NCI-H1092 (cell line): ENCODE measurements at places on chromosomes 11 and 22.

GRCh38 chr11:75505916-75506692, 19.6 kb downstream of the GDPD5 start:
- no peak for DNase-seq

DNA sequence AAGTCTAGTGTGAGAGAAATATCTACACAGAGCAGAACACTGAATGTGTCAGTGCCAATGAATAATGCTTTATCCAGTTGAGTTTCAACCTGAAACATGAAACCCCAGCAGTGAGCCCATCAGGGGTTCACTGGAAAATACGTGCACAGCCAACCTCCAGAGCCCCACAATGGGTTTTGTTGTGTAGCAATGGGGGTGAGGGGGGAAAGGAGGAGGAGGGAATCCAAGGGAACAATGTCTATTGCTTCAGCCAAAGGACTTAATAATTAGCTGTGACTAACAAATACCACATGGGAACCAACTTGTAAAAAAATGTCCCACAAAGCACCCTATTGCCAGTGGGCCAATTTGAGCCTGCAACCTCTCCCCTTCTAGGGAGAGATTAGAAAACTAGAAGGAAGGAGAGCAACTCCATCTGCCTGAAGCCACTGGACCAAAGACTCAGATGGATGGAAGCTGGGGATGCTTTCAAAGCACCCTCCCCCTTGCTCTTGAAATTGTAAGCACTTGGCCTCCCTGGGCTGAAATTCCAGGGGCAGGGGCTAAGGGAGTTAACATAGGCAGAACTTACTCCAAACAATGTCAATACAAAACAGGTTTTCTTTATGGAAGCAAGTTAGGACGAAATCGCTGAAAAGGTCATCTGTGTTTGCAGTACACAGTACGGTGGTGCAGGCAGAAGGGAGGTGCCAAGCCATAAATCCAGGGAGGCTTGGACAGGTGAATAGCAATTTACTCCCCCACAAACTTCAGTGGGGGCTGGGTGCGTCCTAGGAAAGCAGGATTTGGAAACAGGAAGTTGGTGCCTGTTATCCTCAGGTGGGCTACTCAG, 99.8 kb downstream of the ARL14EP start:
- no peak for DNase-seq

- no peak for DNase-seq
Observed at GRCh38 chr22:27409299-27409698, 392.3 kb downstream of the MN1 start.

DNA sequence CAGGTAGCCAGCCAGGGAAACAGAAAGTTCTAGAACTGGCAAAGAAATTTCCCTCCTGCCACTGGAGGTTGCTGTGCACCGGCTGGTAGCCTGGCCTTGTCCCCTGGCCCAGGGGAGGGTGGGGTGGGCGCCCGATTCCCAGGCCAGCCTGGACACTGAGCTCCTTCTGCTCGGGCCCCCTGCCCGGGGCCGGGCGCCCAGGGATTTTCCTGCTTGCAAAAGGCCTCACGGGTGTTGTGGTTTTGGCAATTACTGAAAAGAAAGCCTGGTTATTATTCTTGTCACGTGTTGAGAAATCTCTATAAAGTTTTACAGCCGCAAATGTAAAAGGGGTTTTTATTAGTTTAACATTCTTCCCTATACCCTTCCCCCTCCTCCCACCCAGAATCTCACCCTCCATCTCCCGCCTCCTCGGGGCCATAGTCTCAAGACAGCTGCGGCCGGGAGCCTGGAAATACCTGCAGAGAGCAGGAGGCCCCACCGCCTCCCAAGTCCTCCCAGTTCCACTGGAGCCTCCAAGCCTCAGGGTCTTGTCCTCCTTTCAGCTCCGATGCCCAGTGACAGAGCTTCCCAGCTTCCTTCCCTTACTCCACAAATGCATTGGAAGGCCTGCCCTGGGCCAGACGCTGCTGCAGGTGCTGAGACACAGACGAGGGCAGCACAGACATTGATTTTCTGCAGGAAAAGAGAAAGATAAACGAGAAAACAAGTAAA, 1515.6 kb downstream of the TBC1D22A start:
- DNase-seq = no peak

DNA sequence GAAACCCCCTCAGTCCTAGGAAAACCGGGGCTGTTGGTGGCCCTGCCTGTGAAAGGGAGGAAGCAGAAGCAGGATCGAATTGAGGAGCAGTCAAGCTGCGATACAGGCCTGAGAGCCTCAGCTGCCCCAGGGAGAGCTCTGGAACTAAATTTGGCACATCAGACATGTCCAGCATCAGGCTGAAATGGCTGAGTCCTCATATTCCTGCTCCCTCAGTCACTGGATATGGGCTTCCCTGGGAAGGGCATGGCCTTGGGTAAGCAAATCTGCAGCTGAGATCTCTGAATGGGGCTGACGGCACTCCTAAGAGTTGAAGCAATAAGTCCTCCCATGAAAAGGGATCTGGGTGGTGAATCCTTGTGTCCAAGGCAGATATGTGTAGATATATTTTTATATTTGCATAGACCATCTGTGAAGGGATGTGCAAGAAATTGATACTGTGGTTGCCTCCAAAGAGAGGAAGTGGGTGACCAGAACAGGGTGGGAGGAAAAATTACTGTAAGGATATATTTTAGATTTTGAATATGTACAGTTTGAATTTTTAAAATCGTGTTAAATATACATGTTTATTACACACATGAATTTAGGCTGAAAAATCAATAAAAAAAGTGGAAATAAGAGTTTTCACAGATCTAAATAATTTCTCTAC, 45.5 kb downstream of the APIP start:
- DNase-seq = no peak

- DNase-seq = peak; percentile 57
Observed at GRCh38 chr11:62108017-62108750, 15.6 kb upstream of the INCENP start.

DNA sequence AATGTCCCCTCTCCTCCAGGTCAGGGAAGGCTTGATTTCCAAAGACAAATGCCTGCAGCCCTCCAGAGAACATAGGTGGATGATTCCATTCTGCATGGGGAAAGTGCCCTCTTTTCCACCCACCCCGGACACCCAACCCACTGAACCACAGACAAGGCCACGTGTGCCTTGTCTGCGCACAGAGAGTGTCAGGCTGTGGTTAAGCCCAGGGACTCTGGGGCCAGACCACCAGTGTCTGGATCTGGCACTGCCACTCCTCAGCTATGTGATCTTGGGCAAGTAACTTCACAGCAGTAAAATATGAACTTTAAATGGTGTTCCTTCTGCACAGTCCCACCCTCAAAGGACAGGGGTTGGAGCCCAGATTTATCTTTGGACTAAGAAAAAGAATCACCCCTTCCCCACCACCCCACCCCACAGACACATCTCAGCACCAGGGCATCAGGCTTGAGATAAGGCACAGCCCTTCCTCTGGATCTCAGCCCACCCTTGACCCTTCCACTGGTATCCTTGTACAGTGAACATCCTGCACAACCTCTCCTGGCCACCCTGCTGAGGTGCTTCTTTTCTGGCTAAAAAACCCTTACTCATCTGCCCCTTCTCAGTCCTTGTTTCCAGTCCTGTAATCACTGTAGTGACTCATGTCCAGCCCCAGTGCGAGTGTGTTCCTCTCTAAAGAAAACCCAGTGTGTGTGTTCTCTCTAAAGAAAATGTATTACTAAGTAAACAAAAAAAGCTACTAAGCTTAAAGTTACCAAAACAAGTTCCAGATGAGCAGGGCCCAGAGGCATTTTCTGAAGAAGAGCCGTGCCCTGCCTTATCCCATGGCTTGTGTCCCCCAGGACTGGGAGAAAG, 1.9 kb upstream of the PTGDR2 start:
- no peak for DNase-seq

- DNase-seq = no peak
Observed at GRCh38 chr11:123607781-123608180, 46.6 kb downstream of the SCN3B start.

- no peak for DNase-seq
Observed at GRCh38 chr11:43419460-43419859, 60.7 kb downstream of the TTC17 start.

- no peak for DNase-seq
Observed at GRCh38 chr11:114269498-114269897, 26.7 kb upstream of the NNMT start.

- DNase-seq = no peak
Observed at GRCh38 chr11:76329084-76329648, 51.8 kb downstream of the THAP12 start.

DNA sequence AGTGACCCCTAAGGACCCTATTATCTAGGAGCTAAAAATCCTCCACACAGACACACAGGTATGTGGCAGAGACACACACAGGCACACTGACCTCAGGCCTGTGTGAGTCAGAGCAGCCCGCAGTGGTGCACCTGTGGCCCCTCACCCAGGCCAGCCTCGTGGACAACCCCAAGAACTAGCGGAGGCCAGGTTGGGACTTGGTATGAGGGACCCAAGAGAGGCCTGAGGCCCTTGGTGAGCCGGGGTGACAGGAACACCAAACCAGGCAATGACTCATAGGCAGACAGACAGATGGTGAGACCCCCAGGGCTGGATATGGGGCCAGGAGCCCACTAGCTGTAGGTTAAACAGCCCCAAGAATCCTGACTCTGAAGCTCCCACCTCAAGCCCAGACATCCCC, 6.0 kb downstream of the CASTOR1 start:
- no peak for DNase-seq

GRCh38 chr11:64745189-64745520, 1.2 kb upstream of the RASGRP2 start:
- DNase-seq = no peak

- DNase-seq = peak; percentile 66
Observed at GRCh38 chr22:29762263-29762662, 4.5 kb downstream of the ZMAT5 start.

GRCh38 chr11:13923182-13923581, 39.3 kb upstream of the SPON1 start:
- no peak for DNase-seq

DNA sequence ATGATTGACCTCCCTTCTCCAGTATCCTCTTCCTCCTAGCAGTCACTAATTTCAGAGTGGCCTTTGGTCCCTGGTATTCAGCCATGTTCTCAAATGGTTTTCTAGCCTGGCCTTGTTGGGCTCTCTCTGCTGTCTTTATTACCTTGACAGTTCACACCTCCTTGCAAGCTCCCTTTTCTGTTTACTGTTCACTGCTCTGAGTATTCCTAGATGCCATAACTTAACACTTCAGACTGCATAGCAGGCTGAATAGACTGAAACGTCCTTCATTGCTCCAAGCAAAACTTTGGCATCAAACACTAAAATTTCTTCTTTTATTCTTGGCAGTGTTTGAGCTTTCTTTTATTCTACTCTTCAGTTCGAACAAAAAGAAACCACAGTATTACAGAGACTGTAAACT, 49.7 kb upstream of the SLC25A18 start:
- no peak for DNase-seq

- no peak for DNase-seq
Observed at GRCh38 chr11:62508336-62509058, 38.1 kb downstream of the AHNAK start.

DNA sequence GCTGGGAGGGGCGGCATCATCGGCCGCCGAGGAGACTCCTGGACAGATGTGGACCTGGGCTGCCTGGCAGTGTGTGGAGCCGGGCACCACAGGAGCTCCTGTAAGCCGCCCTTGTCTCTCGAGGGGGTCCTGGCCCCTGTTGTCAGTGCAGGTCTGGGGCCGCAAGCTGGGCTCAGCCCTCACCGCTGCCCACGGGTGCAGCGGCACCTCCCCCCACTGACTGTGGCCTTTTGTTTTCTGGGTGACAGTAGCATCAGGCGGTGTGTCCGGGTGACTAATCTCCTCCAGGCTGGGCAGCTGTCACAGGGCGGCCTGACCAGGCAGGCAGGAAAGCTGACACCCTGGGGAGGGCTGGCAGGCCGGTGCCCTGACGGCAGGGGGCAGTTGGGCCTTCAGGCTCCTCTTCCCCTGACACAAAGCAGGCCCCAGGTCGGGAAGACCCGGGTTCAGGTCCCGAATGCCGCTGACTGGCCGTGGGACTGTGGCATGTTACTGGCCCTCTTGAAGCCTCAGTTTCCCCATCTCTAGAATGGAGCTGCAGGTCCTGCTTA, 16.3 kb downstream of the DGKZ start:
- DNase-seq = no peak

DNA sequence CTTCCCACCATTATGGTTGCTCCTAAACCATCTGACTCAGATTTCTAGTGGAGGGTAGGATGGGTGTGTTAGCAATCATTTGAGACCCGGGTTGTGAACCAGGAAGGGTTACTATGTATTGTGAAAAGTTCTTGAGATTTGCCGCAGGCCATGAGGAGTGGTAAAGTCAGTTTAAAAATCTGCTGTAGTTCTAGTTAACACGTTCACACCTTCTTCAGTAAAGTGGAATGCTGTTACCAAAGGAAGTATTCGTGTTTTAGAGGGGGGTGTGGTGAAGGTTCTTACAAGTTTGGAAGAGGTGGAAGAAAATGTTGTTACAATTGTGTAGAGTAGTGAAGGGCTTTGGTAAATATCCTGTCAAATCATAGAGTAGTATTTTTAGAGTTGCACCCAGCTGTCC, 2.6 kb downstream of the MTMR3 start:
- DNase-seq = no peak

GRCh38 chr22:36953239-36954080, 40.0 kb downstream of the CSF2RB start:
- no peak for DNase-seq

GRCh38 chr11:111285189-111286091, 12.9 kb upstream of the POU2AF3 start:
- DNase-seq = no peak

- peak; percentile 52 for DNase-seq
Observed at GRCh38 chr11:3796801-3797328, 489 bp downstream of the NUP98 start.

- no peak for DNase-seq
Observed at GRCh38 chr11:10381736-10382135, 73.3 kb upstream of the AMPD3 start.

GRCh38 chr11:106821291-106821690, 197.0 kb downstream of the GUCY1A2 start:
- DNase-seq = no peak

GRCh38 chr11:127625402-127625801, 624.8 kb upstream of the KIRREL3 start:
- DNase-seq = no peak

DNA sequence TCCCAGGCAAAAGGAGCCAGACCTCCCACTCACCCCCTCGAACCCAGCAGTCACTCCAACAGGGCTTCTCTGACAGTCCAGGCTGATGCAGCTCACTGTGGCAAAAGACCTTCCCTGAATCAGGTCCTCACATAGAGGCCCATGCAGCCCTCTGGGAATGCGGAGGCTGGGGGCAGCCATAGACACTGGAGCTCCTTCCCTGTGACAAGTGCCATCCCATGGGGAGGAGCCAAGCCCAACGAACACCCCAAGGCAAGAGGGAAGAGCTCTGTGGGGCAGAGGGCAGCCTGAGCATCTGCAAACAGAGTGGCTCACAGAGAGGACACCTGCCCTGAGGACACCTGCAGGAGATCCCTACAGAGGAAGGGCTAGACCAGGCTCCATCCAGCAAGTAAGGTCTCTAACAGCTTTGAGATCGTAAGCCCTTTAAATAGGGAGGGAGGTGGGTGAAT, at the start of gene LINC01488:
LINC01488 (plus strand) TSS at position 271 of the 452 bp plus-strand sequence.
- DNase-seq = no peak

GRCh38 chr11:130834886-130835285, 81.4 kb downstream of the SNX19 start:
- DNase-seq = no peak
